Suprapubic skin (tissue), 4 donors: ENCODE measurements at places on chromosomes 11 and 22.

- DNase-seq: no peak
These were observed 16.0 kb downstream of the CACNG2 start for GRCh38 chr22:36687516-36687915.

- DNase-seq: no peak
These were observed 8.6 kb downstream of the TCN1 start for GRCh38 chr11:59857439-59858434.

DNA sequence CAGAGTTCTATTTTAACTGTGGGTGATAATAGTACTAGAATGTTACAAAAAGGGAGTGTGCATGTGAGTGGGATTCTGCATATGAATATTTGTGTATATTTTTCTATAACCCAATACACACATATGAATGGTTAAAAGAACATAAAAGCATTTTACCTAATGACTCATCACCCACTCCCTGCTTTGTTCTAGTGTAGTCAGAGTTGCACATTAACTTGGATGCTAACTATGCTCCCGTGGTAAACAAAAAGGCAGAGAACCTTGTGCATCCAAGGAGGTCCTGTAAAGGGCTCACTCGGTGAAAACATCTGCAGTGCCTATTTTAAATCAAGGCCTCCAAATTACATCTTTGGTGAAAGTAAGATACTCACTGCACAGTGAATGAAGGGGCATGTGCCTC, 1289.4 kb downstream of the LRRC4C start:
- DNase-seq: no peak

- DNase-seq: no peak
These were observed 113.9 kb downstream of the KIRREL3 start for GRCh38 chr11:126886636-126887035.

- DNase-seq: no peak
These were observed 23.3 kb downstream of the KCNJ5 start for GRCh38 chr11:128914216-128915148.

GRCh38 chr11:116955548-116955947, 118.1 kb upstream of the APOA1 start:
- DNase-seq: no peak

DNA sequence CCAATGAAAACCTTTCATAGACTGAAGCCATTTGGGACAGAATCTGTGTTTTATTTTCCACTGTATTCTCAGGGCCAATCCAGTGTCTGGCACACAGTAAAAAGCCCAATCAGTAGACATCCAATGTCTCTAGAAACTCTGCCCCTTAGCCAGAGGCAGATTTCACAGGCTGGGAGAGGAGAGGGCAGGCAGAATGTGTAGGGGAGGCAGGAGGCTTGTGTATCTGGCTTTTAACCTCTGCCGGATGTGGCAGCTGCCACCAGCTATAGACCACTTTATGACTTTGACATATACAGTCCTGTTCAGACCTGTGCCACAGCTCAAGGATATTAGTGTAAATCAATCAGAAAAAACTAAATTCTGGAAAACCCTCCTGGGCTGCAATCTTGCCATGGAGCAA, 4.4 kb downstream of the EXPH5 start:
- no peak for DNase-seq

DNA sequence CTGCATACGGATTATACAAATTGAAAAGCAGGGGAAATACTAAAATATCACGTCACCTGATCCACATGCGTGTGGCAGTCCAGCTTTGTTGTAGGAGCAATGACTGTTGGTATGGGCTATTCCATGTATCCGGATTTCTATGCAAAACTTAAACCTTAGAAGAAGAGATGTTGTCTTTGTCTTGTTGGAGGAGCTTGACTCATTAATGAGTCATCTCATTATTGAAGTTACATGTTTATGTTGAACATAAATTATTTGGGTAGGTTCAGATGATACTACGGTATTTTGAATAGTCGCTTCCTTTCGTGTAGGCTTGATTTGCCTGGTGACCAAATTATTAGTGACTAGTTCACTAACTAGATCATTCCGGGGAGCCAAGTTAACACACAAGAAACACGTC, 806 bp upstream of the SAAL1 start:
- no peak for DNase-seq

DNA sequence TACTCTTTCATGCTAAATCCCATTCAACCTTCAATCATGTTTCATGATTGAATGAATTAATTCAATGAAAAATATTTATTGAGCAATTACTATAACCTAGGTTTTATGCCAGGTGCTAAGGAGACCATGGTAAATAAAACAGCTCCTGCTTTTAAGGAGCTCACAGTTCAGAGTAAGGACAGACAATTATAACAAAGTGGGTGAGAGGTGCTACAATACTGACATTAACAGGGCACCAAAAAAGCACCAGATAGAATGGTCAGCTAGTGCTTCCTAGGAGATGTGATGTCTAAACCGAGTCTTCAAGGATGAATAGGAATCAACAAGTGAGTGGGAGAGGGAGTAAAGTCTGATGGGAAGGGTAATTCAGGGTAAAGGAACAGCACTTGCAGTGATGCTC, 366.7 kb downstream of the SOX6 start:
- no peak for DNase-seq
